ENCODE measurements at places on chromosomes 6 and 20.

DNA sequence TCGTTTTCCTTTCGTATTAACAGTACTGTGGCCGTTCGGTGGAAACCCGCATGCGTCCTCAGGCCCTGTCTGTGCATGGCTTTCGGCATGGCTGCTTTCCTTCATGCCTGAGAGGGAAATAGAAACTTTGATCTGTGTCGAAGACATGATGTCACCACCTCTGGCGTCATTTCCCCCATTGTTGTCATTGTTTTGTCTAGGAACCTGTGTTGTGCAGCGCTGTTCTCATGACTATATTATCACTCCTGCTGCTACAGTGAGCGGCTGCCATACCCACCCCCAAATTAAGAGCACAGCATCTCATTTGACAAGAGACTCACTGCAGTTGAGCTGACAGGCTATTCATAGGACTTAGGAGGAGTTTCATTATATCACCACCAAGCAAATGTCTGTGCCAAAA is 172.3 kb downstream of the TMEM242 start:
- no peak for DNase-seq

DNA sequence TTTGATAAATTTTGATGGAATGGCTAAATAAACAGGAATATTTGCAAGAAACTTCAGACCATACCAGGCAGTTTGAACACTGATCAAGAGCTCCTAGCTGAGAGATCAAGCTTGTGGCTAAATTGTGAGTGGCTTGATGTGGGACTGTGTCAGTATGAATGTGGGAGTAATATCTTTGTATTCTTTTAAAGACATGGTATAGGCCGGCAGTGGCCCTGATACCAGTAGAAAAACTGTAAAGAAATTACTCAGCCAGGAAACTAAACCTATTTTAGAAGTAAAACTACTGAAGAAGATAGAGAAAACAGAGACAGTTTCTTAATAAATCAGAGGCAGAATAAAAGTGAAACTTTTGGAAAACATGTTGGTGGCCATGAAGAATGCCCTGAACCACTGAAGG is 608.4 kb upstream of the SYNCRIP start:
- DNase-seq = no peak

DNA sequence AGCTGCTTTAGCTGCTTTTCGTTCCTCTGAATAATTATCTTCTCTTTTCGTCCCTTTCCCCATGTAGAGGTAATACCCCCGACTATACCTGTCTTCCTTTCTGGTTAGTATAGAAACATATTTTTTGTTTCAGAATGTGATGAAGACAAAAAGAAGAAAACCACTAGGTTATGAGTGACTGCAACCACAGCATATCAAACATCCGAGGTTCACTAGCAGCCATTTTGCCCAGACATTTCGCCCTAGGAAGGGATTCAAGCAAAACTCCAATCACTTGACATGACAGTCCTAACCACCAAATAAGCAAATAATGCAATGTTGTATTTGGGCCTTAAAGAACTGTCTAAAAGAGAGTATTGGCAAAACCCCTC is 9.4 kb downstream of the SNX5 start:
- DNase-seq = no peak

- no peak for DNase-seq
Measured at GRCh38 chr6:133555685-133556084, 314.5 kb downstream of the EYA4 start.

DNA sequence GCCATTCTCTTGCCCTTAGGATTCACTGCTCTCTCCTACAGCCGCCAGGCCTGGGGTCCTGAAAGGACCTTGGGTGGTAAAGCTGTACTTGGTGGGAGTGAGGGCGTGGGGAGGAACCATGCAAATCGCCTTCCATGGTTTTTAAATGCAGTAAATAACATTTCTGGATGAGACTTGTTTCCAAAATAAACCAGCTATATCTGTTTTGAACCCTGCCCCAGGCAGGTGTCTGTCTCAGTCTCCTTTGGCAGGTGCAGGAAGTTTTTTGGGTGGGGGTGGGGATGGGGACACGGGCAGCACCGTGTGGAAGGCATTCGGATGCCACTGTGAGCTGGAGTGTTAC is 14.3 kb downstream of the ITPA start:
- DNase-seq = no peak

DNA sequence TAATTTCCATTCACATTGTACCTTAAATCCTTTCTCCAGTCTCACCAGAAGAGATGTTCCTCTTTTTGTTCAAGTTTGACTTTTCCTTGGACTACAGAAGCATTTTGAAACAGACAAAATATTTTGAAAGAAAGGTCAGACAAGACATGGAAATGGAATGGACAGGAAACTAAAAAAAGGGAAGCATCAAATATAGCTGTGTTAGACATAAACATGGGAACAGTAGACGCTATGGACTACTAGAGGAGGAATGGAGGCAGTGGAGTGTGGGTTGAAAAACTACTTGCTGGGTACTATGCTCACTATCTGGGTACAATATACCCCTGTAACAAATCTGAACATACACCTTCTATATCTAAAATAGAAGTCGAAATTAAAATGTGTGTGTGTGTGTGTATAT is 4.1 kb upstream of the FAM135A start:
- no peak for DNase-seq

- no peak for DNase-seq
Measured at GRCh38 chr20:62485062-62485700, 9.4 kb upstream of the GATA5 start.

- DNase-seq = no peak
Measured at GRCh38 chr6:105897131-105897530, 189.0 kb upstream of the PRDM1 start.

- DNase-seq = no peak
Measured at GRCh38 chr20:5626603-5627002, 123.6 kb upstream of the SHLD1 start.

- no peak for DNase-seq
Measured at GRCh38 chr6:90431576-90431975, 134.9 kb upstream of the BACH2 start.

DNA sequence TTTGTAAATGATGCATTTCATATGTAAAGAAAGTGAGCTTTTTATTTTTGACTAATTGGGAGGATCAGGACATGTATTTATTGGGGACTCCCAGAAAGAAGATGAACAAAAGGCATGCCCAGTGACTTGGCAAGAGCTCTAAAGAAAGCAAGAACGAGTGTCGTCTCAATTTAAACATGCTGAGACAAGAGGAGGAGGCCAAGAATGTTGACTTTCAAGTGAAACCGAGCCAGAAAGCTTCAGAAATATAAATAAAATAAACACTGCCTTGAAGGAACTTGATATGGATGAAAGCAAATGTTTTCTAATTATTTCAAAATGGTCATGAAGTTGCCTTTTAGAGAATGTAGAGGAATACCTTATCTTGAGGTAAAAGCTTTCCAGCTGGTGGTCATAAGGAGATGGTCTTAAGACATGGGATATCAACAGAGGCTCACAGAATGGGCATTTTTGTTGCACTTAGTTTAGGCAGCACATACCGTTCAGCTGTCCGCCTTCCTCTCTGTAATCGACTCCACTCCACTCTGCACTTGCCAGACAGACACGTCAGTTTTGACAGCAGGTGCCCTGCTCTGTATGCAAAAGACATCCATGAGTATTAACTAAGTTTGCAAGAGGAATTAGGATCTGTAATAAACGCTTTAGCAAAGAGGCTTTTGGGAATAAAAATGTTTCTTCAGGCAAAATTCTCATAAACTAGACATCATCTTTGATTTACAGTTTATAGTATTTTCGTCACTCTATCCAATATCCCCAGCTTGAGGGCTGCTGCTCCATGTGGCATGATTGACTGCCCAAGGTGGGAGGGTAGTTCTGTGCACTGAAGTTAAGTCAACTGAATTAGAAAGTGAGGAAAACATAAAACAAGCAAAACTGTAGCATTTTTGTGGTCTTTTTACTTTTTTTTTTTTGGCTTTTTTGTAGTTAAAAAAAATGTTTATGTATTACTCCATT is 613.1 kb downstream of the PKHD1 start:
- DNase-seq = no peak

DNA sequence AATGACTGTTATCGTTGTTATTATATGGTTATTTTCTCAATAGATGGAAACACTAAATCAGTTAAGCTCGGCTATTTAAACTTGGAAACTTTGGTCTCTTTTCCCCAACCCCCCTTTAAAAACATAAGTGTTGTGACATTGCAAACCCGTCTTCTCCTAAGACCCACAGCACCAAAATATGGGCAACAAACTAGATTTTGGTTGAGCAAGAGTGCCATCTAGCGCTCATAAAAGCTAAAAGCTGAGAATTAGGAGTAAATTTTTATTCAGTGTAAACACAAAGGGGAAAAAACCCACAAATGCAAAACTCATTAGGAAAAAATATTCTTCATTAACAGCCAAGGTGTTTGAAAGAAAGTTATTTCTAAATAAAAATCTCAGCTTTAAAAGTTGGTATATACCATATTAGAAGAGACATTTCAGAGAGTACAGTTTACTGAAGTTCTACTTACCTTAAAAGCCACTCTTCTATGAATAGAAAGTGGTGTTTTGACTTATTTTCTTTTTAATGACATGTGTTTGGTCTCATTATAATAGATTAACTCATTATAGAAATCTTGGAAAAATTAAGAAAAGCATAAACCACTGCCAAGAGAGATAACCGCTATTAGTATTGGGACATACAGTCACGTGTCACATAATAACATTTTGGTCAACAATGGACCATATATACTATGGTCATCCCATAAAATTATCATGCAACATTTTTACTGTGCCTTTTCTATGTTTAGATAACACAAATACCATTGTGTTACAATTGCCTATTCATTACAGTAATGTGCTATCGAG is 21.1 kb downstream of the SESN1 start:
- DNase-seq = peak; percentile 33

DNA sequence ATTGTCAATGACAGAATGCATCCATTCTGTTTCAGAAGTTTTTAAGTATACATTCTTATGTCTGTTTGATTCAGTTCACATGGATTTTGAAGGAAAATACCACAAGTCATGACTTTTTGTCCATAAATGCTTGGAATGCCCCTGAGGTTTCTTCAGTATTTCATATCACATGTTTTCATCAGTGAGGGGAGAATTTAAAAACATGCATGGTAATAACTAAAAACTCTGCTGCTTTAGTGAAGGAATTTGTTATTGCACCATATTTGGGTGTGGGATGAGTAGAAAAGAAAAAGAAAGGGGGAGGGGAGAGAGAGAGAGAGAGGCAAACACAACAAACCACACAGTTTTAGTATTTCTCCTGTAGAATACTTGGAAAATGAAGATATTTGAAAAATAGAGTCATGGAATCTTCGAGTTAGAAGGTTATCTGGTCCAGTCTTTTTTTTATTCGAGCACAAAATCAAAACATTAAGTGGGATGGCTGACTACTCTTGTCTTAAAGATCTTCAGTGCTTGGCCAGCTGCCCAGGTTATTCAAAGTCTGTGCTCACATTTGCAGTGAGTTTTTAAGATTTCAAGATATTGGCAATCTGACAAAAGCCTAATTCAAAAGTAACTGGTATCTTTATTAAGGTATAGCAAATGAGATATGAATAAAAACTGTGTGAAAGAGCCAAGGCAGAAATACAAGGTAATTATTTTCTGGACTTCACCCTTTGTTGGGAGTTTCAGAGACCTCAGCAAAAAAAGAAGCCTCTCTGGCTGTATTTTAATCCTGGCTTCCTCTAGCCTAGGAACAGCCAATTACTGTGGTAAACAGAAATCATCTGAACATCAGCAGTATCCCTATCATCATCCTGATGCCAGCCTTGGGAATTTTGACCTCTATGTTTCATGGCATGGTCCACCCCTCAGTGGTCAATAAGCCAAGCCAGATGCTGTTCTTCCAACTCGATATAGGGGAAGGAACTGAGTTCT is 687.9 kb upstream of the CITED2 start:
- DNase-seq = no peak

GRCh38 chr6:149268768-149269167 is 48.7 kb upstream of the TAB2 start:
- DNase-seq = no peak
